ENCODE measurements at places on chromosomes 7 and 10. TPM values are rescaled to one million over a fixed set of nuclear protein-coding genes. Genes with fewer than 3 reads are reported as not detected.

ATOH7 gene
- total RNA-seq = 0.88 TPM

POLR2J2 gene
- not detected for total RNA-seq

JMJD1C gene
- 31.5 TPM for total RNA-seq

DNA sequence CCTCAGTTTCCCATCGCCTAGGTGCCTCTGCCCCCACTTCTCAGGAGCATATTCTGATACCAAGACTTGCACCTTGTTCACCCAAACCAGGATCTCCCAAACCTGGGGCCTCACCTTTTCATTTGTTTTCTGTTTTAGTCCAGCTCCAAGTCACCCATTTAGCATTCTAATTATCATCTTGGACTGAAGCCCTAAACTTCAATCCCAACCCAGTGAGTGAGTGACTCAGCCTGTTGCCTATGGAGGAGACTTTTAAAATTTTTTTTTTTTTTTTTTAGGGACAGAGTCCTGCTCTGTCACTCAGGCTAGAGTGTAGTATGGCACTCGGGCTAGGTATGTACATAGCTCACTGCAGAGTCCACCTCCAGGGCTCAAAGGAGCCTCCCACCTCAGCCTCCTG is 378.9 kb upstream of the AUTS2 start:
- DNase-seq = peak; percentile 62

GRCh38 chr10:133015321-133015720 is 72.4 kb upstream of the ADGRA1 start:
- DNase-seq = no peak
